ENCODE measurements at places on chromosomes 6 and 20.

GRCh38 chr20:39518654-39519053, 556.5 kb downstream of the DHX35 start:
- DNase-seq: no peak

DNA sequence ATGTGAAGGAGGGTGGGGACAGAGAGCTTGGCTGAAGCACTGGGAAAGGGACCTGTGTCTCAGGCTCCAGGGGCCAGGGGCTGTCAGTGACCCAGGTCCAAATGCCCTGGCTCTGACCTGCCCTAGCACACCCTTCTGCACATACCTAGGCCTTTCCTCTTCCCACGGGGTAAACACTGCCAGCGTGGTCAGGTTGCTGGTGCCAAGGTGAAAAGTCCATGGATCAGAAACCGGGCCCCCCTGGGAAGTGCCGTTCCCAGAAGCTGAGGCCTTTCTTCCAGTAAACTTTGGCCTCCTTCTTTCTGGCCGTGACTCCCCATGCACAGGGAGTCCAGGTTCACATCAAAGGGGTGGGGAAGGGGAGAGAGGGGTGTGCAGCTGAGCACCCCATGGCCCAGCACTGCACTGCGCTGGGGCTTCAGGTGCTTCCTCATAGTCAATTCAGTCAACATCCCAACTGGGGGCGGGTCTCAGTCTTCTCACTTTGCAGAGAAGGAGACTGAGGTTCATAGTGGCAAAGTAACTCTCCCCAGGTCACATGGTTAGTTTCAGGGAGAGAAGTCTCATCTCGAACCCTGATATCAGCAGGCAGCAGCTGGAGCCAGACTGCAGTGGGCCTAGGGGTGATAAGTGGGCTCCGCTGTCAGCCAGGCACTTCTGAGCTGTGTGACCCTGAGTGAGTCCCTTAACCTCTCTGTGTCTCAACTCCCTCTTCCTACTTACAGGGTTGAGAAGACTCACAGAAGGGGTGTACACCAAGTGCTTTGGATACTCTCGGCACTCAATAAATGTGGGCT, 17.0 kb downstream of the PCK1 start:
- no peak for DNase-seq

DNA sequence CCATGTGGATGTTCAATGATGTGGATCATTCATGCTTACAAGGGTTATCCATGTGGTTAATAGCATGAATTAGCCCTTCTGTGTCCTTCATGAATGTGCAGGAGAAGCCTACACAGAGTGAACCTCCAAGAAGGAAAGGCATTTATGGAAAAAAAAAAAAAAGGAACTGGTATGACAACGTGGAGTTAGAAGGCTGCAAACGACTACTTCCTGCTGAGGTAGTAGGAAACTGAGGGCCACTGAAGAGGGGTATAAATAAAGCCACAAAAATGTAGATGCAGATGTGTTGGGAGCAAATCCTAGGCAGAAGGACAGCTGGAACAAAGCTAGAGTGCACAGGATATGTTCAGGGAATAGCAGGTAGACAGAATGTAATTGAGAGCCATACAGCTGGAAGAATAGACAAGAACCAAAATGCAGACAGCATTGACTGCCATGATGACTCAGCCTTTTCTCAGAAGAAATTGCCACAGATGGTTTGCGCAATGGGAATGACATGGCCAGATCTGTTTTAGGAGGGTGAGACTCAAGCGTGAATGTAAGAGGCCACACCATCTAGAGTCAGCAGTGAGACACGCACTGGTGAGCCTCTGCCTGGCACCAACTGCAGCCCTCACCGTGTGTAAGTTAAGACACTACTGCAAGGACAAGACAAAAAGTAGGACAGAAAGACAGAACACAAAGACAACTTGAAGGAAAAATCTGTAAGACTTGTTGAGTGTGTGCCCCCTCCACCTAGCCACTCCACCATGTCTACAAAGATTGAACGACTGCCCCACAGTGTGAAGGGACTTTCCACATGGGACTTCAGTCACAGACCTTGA, 79.8 kb downstream of the KIF13A start:
- DNase-seq: no peak

DNA sequence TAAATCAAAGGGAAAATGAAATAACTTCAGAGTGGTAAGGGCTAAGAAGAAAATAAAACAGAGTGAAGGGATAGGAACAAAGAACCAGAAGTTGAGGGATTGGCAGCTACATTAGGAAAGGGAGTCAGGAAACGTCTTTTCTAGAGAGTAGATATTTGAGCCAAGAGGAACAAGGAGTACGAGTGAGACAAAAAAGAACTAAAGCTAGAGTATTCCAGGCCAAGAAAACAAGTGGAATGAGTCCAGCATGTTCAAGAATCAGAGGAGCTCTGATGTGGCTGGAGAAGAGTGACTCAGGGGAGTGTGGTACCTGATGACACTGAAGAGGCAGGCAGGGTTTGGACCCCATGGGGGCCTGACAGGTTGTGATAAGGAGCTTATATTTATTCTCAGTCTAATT, 66.3 kb downstream of the CEP162 start:
- no peak for DNase-seq

- no peak for DNase-seq
These were observed 143.7 kb downstream of the LAMA2 start for GRCh38 chr6:129026601-129027000.

DNA sequence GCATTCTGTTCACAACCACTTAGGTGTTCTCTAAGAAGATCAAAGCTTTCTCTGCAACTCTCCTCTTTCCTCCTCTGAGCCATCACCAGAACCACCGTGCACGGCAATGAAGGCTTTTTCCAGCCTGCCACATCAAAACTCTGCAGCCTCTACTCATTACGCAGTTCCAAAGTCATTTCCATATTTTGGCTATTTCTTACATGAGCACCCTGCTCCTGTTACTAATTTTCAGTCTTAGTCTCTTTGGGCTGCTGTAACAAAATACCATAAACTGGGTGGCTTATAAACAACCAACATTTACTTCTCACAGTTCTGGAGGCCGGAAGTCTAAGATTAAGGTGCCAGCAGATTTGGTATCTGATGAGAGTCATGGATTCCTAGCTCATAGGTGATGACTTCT, 70.4 kb upstream of the THBS2 start:
- DNase-seq: no peak

GRCh38 chr6:34489207-34489805, 23.4 kb downstream of the PACSIN1 start:
- DNase-seq: no peak

DNA sequence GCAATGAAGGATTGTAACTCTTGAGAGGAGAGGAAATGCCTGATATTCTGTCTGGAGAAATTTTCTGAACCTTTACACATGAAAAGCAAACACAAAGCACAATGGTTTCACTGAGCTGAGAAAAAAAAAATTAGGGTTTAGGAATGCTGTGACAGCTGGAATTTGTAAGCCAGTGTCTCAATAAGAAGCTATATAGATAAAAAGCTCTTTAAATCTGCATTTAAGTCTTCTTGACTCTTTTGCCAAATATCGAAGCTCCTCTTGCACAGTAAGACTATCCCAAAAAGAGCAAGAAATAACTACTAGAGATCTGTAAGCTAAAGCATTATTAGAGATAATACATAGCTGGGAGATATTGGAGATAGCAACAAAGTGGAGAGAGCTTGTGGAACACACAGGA, 1334.0 kb upstream of the CITED2 start:
- no peak for DNase-seq

DNA sequence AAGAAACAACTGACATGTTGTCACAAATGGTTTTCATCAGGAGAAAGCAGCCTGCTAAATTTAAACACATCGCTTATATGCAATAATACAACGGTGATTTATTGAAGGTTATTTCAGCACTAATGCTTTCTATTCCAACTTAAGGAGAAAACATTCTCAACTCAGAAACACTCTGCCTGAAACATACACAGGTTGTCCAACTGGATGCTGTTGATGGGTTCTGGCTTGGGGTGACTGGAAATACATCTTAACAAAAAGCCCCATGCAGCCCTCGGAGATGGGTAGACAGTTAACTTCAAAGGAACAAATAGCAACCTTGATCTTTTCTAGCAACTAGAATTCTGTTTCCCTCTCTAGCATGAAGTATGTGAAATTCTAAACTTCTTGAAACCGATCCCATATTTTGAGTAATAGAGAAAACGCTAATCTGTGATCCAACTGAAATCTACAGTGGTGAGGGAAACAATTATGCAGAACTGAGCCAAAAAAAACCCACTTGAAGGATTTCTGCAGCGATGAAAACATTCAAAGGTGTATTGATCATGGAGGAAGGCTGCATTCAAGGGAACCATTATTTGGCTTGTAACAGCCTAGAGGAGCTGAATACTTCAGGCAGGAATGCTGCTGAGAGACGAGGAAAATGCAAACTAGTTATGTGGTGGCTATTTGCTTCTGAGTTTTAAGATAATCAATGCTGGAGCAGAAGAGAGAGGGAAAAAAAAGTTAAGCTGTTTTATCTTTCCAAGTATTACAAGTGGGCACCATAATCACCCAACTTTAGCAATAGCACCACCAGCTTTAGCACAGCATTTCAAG, 6.9 kb downstream of the ZMYND8 start:
- DNase-seq: no peak

DNA sequence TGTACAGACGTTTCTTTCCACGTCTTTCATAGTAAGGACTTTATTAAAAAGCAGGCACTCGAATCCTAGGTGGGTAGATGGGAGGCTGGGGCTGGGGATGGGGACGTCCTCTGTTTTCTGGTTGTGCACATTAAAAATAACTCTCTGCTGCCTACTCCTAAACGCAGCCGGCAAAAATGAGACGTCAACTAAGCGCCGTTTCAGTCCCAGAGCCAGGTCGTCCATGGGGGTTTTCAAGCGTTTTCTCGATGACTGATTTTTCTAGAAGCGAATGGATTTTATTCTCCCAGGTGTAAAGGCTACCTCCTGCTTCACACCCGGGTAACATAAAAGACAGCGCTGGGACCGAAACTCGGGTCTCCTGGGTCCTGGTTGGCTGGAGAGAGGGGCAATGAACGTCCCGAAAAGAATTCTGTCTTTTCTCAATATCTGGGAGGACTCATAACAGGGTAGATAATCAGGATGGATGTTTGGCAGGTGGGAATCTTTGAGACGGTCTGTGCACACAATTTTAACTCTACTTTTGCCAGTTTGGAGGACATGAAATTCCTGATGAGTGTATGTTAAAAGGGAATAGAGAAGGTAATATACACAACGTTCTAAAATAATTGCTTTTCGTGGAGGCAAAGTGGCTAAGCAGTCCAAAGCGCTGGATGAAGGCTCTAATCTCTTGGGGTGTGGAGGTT, 25.2 kb downstream of the GPX6 start:
- no peak for DNase-seq

- no peak for DNase-seq
These were observed 4.8 kb downstream of the NFYA start for GRCh38 chr6:41077536-41077935.

DNA sequence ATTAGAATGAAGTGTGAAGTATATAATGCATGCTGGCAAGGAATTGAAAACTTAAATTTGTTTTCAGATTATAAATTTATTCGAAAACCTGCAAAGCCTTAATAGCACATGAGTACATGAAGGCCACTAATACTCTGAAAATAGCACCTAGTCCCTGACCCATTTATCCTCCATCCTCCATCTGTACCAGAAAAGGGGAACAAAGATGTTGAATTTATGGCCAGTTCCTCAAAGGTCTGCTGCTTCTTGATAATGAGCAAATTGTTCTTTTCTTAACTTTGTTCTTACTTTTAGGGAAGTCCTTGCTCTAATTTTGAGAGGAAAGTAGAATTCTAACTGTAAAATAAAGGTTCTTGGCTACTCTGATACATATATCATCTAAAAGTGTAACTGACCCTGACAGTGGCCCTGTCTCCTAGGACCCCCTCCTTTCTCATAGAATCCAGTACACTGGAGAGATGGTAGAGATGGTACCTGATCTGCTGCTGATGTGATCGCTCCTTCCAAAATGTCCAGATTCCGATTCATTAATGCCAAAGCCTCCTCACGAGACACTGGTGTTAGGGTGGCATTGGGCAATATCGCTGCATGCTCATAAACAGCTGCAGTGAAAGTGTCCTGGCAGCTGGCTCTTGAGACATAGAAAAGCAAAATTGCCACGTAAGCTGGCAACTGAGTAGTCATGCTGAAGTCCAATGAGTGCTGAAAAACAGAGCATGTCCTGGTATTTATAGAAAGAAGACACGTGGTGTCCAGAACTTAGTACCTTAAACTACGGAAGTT, at the start of gene VNN1:
Gene VNN1 (minus strand): TSS at position 704 of the 783 bp plus-strand sequence. CDS start 20 bp downstream, at position 684.
- no peak for DNase-seq

DNA sequence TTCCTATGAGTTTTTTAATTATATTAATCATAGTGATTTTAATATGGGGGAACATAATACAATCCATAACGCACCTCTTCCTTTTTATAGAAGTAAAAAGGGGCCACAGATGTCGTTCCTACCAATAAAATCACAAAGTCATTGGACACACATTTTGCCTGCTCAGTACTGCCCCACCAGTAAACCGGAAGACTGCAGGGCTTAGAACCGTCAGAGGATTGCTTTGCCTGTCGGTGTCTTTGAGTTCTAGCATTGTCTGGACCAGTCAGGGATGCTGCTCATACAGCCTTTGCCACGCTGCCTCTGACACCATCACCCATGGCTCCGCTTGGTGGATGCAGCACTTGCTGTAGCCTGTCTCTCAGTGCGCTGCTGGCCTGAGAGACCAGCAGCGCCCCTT, 853.6 kb downstream of the C6orf118 start:
- no peak for DNase-seq

- DNase-seq: no peak
These were observed 5.1 kb downstream of the ELOVL2 start for GRCh38 chr6:11039040-11039439.

GRCh38 chr6:131469130-131469529, 103.9 kb upstream of the ARG1 start:
- no peak for DNase-seq

DNA sequence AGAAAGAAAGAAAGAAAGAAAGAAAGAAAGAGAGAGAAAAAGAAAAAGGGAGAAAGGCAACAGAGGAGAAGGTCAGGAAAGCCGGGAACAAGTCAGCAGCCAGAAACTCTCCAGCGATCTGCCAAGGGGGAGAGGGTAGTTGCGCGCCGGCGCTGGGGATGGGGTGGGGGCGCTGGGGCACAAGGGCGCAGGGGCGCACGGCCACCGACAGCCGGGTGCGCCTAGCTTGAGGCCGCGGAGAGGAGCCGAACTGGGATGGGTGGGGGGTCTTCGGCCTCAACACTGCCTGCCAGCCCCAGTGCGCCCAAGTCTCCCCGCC, 533 bp upstream of the RSPO3 start:
- no peak for DNase-seq
